Brain pericyte (primary cell): ENCODE measurements at places on chromosomes 5 and 9.

- no peak for DNase-seq
These were observed 703.5 kb upstream of the RGMB start for GRCh38 chr5:98069876-98070512.

DNA sequence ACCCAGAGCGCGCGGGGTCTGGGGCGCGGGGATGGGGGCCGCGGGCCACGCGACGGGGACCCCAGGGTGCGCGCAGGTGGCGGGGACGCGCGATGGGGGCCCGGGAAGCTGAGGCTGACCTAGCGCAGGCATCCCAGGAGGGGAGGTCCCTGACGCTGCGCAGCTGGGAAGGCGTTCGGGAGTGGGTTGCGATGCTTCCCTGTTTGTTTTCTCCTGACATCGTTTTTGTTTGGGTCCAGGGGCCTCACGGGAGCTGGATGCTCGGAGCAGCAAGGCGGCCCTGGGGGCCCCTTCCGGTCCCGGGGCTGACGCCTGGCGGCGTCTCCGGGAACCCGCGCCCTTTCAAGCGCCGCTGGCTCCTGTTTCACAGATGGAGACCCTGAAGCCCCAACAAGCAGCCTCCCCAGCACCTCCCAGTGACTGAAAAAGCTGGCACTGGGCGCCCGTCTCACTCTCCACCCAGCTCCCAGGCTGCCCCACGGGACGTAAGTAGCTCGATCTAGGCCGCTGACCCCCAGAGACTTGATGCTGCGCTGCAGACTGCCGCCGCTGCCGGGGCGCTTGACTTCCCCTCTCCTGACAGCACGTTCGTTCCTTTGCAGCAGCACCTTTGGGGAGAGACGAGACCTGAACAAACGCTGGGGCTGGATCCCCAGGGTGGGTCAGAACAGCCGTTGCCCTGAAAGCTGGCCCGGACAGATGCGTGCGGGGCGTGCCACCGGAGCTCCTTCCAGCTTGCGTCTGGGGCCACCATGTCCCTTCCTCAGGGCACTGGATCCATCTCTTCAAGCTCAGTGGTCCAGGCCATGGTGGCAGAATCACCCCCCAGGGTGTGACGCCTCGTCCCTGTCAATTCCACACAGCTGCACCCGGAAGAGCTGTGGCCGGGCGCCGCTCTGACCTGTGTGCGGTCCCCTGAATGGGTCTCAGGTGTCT, 593 bp downstream of the BRD3OS start:
- DNase-seq = no peak

GRCh38 chr9:21311889-21312288, 6.8 kb upstream of the IFNA5 start:
- no peak for DNase-seq

DNA sequence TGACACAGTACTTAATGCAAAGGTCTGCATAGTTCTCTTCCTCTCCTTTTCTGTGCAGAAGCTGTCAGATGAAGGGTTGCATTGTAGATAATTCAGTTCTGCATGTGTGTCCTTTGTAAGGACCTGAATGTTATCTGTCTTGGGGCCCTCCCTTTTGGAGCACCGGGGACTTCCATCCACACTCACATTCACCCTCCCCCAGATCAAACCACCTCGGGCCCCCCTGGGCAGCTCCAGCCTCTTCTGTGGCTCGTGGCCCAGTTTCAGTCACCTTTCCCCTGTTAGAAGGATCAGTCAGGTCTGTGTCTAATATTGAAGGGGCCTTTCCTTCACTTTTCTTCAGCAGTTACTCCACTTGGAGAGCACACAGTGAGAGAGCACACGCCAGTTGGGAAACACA, 11.0 kb downstream of the DMRT1 start:
- no peak for DNase-seq

GRCh38 chr5:167442922-167443321, 848.5 kb upstream of the WWC1 start:
- DNase-seq = no peak
